Smooth muscle cell of bladder (primary cell): ENCODE measurements at places on chromosomes 5 and 9. TPM values are rescaled to one million over a fixed set of nuclear protein-coding genes. Genes with fewer than 3 reads are reported as not detected.

Gene C9orf153
- 0.18 and 0.43 TPM in 2 replicates for total RNA-seq

Gene PTTG1
- total RNA-seq = 47.0 and 62.2 TPM in 2 replicates

Gene SLC34A1
- not detected in 2 replicates for total RNA-seq

Gene IL4
- total RNA-seq = not detected in 2 replicates

Gene THBS4
- 1.1 and 3.2 TPM in 2 replicates for total RNA-seq

Gene OLFM1
- total RNA-seq = 3.9 and 5.5 TPM in 2 replicates

Gene LCN10
- total RNA-seq = not detected in 2 replicates

Gene CDC20B
- total RNA-seq = under 0.01 TPM in 1 of 2 replicates, not detected in the other

Gene TSSK1B
- 0.09 and 0.14 TPM in 2 replicates for total RNA-seq

Gene GPR151
- not detected in 2 replicates for total RNA-seq
